ENCODE measurements at places on chromosomes 3 and 15.

GRCh38 chr15:31427411-31427810 is 100.8 kb downstream of the KLF13 start:
- DNase-seq: no peak

DNA sequence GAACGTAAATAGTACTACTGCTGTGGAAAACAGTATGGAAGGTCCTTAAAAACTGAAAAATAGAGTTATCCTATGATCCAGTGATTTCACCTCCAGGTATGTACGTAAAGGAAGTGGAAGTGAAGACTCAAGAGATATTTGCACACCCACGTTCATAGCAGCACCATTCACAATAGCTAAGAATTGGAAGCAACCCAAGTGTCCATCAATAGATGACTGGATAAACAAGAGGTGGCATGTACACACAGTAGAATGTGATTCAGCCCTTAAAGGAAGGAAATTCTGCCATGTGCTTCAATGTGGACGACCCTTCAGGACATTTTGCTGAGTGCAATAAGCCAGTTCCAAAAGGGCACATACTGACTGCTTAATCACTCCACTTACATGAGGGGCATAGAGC is 188.3 kb downstream of the APBA2 start:
- DNase-seq: no peak

GRCh38 chr3:169597083-169597609 is 66.4 kb downstream of the MECOM start:
- no peak for DNase-seq

GRCh38 chr3:7847021-7847420 is 654.6 kb upstream of the LMCD1 start:
- DNase-seq: no peak

- peak; percentile 9 for DNase-seq
These were observed 203.7 kb downstream of the SLC9A9 start for GRCh38 chr3:143644370-143645089.

- peak; percentile 72 for DNase-seq
These were observed 1.8 kb downstream of the BCL6 start for GRCh38 chr3:187743195-187744141.

- DNase-seq: no peak
These were observed 38.8 kb downstream of the BHLHE40 start for GRCh38 chr3:5017925-5018531.

- DNase-seq: no peak
These were observed 70.7 kb downstream of the RIOX2 start for GRCh38 chr3:97901313-97902248.

DNA sequence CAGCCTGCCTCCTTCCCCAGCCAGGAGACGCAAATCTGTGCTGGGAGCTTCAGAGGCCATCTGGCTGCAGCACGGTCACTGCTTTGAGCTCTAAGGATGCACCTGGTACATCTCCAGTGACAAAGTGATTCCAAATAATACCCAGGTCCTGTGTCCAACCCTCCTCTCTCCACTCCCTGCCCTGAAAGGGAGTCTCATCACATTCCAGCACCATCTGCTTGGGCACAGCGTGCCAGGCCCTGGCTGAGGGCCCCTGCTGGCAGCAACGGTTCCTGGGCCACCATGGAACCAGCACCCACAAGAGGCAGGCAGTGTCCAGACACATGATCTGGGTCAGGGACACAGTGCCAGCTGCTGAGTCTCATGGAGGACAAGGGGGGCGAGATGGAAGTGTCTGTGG is 81.3 kb downstream of the MTHFS start:
- no peak for DNase-seq

GRCh38 chr3:193731656-193732055 is 138.6 kb downstream of the OPA1 start:
- DNase-seq: no peak

DNA sequence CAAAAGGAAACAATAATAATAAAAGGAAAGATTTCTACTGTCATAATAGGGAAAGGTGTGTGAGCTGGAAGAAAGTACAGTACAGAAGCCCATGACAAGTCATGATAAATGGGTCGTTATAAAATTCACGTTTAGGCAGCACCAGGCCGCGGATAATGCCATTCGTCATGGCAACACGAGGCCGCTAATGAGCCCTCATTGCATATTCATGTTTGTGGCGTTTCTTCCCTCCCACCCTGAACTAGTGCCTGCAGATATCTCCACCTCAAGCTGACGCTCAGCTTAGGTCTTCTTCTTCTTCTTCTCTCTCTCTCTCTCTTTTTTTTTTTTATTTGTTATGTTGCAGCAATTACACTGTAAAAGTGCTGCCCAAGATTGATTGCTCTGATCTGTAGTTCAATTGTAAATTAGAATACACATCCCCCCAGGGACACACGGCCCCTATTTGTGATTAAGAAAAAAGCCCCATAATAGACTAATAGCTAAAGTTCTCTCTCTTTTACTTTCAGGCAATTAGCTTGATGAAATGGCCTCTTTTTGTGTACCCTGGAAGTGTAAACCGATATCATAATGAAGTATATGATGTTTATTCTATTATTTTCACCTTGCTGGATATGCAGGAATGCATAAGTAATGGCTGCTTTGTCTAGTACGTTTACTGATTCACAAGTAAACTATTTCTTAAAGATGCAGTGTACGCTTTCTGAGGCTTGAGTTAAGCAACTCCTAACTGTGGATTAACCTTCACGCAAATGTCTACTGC is 61.9 kb upstream of the NR2F2 start:
- DNase-seq: no peak

DNA sequence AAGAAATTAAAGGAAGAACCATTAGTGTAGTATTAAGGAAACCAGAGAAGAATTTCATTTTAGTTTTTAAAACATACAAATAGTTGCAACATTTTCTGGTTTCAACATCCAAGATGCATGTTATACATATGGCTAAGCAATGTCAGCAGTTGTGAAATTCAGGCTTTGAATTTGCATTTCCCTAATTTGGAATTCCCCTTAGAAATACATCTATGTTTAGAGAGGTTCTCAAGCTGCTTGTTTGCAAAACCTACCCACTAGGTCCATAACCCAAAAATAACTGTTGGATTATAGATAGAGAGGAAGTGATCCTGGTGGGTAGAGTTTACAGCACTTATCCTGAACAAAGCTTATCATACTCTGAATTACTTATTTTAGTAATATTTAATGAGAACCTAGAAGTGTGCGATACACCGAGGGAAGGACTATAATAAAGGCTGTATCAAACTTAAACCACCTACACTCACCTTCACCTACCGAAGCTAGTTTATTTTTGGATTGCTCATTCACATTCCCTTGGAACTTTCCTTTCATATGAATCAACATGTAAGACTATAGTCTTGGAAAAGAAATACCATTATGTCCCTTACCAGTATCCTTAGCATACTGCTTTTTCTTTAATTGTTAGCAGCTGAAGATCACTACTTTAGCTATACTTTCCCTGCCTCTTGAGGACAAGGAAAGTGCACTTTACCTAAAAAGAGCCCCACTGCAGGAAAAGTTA is 60.6 kb downstream of the CHAC1 start:
- no peak for DNase-seq

DNA sequence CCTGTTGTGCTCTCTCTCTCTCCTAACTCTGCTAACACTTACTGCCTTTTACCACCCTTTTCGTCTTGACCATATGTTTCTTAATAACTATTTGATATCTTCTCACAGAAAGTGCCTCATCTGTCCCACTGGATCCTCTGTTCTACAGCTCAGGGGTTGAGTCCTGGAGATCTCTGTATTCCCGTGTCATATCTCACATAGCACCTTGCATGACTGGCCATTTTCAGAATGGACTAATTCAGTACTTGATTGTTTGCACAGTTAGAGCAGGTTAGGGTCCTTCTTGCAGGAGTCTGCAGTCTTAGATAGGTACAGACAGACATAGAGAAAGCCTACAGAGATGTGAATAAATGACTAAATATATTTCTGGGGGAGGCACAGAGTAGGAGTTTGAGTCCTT is 20.9 kb downstream of the HACD3 start:
- DNase-seq: no peak

DNA sequence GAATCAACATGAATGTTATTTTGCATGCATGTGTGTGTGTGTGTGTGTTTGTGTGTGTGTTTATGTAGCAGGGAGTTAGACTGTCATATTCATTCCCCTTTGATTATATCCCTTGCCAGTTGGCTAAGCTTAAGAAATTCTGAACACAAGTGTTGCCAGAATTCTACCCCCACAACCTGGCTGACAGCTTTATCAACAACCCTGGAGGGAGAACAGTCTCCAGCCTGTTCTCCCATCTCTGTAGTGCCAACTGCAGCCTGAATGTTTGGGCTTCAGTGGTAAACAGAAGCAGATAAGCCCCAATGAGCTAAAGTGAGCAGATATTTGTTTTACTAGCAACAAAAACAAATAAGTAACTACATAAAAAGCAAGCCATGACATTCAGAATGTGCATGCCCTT is 162.6 kb upstream of the ABI3BP start:
- no peak for DNase-seq

GRCh38 chr15:80595396-80595795 is 99.7 kb upstream of the ABHD17C start:
- DNase-seq: no peak

GRCh38 chr15:39997639-39998038 is 41.3 kb downstream of the SRP14 start:
- DNase-seq: no peak

- DNase-seq: no peak
These were observed 525.5 kb downstream of the ZIC1 start for GRCh38 chr3:147934451-147935180.

GRCh38 chr3:50648944-50649343 is 25.8 kb upstream of the DOCK3 start:
- no peak for DNase-seq

DNA sequence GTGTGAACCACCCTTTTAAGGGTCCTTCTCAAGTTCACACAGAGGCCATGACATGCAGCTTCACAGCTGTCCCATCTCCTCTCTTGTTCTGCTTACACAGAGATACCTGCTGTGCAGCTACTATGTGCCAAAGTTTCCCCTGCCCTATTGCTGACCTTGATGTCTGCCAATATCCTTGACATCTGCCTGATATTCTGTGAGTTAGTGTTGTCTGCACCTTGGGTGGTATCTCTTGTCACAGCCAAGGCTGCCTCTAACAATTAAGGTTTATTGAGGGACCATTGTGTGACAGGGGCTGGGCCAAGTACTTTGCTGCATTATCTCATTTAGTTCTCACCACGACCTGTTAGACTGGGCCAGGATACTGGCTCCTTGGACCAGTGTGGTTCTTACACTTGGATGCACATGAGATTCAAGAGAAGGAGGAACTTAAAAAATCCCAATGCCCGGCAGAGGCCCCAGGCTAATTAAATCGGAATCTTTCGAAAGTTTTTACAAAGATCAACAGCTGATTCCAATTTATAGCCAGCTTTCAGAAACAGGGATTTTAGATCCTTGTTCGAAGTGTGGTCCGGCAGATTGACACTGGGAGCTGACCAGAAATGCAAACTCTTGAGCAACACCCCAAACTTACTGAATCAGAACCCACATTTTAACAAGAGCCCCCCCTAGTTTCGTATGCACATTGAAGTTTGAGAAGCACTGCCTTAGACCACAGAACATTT is 178.6 kb downstream of the SATB1 start:
- DNase-seq: no peak

DNA sequence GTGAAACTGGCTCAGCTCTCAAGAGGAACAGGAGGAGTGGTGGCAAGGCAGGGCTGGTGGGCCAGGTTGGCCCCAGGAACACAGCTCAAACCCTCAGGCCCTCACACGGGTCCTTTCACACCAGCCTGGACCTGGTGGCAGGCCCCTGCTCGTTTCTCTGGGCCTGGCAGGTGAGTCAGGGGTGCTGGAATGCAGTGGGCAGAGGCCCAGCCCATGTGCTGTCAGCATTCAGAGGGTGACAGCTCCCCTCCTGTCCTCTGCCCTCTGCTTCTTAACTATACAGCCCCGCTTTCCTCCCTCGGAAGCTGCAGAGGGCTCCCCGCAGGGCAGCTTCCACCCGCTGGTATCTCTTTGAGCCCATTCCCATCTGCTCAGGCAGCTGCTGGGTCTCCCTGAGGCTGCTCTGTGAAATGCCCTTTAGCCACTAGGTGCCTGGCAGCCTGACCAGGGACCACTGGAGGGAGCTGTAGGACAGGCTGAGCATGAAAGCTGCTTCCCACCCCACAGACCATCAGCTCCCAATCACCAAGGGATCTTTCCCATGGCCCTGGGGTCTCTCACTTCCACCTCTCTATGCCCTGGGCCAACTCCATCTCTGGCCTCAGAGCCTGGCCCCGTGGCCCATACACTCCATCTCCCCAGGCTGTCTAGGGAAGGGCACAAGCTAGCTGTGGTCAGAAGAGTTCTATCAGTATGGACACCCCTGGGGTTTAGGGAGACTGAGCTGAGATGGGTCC is 24.8 kb downstream of the SHF start:
- DNase-seq: peak; percentile 69

GRCh38 chr15:93206893-93207292 is 117.9 kb upstream of the RGMA start:
- no peak for DNase-seq

GRCh38 chr3:123792473-123793201 is 91.5 kb downstream of the MYLK start:
- DNase-seq: no peak

- DNase-seq: no peak
These were observed 66.0 kb downstream of the TLE3 start for GRCh38 chr15:70031713-70032112.

DNA sequence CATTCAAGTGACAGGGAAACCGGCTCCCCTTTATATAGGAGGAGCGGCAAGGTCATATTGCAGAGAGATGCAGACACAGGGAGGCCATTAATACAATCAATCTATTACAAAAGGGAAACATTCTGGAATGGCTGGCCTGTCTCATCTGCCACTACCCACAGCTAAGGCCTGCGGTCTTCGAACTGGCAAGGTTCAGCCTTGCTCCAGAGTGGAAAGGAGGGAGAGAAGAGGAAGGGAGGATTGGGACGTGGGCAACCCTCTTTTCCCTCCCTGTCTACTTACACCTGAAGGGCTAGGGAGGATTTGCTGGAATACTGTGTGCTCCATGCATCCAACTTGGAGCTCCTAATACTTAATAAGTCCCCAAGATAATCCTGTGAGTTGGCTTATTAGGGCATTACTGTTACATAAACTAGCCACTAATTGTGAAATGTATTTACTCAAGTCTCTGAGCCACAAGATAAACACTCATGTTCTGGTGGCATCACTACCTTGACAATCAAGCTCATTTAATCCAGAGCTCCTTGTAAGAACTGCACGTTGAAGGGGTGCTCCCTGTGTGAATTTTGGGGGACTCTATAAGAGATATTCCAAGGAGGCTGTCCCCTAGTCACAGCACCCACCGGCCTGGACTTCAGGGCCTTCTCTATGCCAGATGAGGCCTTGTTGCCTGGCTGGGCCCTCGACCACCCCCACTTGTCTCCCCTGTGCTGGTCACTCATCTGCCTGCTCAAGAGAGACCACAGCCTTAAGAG is 19.7 kb upstream of the CCDC174 start:
- DNase-seq: no peak
